ENCODE measurements at places on chromosomes 7 and 10.

DNA sequence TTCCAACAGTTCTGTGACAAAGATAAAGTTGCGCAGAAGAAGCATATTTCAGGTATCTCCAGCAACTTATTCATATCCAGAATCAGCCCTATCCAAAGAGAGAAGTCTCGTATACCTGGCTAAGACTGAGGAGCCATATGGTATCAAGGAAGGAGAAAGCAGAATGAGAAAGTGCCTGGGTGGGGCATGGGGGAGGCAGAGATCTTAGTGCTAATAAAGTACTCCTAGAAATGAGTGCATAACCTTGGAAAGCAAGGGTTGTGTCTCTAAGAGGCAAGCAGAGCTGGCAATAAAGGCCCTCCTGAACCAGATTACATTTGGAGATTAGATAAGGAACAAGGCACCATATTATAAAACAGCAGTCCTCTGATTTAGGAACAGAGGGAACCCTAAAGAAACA is 12.7 kb downstream of the TASOR2 start:
- no peak for DNase-seq

- DNase-seq = no peak
Observed at GRCh38 chr7:26441002-26441521, 149.4 kb downstream of the SNX10 start.

GRCh38 chr10:4568731-4569130 is 257.3 kb upstream of the AKR1E2 start:
- no peak for DNase-seq

DNA sequence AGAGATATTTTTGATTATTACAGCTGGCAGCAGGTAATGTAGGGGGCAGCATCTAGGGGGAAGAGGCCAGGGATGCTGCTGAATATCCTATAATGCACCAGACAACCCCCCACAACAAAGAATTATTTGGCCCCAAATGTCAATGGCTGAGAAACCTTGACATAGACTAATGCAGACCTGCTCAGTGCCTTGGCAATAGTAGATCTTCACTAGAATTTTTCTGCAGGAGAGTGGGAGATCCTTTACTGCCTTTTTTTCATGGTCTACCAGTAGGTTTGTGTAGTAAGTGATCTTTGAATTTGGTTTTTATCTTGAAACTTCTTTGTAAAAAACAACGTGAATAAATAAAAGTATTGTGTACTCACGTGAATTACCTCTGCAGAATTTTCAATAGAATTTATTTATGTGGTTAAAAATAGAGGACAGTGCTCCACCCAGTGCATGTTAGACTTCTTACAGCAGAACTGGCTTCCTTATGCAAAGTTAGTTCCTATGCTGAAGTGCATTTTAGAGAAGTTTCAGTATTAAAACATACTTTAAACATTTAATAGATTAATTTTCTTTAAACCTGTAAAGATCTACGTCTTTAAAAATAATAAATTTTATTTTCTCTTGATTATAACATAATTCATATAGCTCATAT is 199.6 kb upstream of the HDAC9 start:
- DNase-seq = no peak

DNA sequence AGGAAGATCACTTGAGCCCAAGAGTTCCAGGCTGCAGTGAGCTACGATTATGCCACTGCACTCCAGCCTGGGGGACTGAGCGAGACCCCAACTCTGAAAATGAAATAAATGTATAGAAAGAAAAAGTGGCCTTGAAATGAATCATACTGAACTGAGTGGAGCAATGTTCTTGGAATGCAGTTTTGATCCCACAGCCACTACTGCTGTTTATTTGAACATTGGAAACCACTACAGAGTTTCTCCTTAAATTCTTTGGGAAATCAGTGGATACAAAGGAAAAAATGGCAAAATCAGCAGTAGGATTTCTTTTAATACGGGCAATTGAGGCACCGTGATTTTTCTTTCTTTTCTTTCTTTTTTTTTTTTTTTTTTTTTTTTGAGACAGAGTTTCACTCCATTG is 637.4 kb downstream of the GALNT17 start:
- DNase-seq = no peak

Measured in C1 segment of cervical spinal cord (tissue), 14 donors.